ENCODE measurements at places on chromosomes 7 and 10.
A peak's percentile ranks its signal among the peaks of the same experiment; 100 is the strongest.

- DNase-seq, result no peak
Measured at GRCh38 chr10:14016011-14016536, 314.6 kb downstream of the FRMD4A start.

- no peak for DNase-seq
Measured at GRCh38 chr10:123472606-123473005, 193.5 kb upstream of the GPR26 start.

DNA sequence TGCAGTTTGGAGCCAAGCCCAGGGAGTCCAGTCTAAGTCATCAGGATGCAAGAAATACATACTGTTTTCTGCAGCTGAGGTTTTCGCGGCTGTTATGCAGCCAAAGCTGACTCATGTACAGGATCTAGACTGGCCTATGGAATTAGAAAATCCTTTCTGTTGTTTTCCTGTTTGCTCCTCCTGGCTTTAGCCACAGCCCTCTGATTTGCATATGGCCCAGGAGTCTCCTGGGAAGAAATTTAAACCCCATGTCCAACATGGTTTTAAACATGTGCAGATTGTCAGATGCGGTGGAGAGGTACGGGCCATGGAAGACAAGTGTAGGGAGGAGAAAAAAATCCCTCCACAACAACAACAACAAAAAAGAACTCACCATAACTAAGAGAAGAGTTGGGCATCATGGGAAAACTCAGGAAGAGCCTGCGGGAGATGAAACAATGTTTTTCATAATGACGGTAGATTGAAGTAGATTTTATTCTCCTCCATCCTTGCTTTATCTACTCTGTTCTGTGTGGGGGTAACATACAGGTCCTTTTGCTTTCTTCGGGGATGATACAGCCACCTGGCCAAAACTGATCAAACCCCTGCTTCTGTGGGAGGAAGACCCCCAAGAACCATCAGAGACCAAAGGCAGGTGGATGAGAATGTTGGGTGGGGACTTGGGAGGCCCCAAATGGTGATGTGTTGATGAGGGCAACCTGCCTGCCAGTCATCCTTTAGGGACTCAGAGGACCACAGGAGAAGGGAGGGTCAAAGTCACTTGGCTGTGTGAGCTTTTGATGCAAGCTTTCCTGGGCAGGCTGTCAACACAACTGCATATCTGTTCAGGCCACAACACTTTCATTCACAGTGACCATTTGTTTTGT, 29.8 kb upstream of the GNA12 start:
- DNase-seq, result no peak

DNA sequence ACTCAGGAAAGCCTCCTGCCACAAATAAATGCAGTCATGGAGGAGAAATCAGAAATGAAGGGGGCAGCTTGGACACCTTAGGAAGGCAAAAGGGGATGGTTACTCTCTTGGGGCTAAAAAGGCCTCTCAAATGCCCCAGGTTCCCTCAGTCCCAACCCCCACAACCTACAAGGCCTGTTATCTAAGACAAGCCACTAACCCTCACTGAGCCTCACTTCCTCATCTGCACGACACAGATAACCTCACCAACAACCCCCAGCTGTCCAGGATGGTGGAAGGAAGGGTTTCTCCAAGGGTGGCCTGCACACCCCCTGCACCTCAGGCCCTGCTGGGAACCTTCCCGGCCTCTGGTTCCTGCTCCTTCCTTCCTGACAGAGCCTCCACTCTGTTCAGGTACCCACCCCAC, 29.2 kb downstream of the SORBS1 start:
- DNase-seq, result peak; percentile 96

DNA sequence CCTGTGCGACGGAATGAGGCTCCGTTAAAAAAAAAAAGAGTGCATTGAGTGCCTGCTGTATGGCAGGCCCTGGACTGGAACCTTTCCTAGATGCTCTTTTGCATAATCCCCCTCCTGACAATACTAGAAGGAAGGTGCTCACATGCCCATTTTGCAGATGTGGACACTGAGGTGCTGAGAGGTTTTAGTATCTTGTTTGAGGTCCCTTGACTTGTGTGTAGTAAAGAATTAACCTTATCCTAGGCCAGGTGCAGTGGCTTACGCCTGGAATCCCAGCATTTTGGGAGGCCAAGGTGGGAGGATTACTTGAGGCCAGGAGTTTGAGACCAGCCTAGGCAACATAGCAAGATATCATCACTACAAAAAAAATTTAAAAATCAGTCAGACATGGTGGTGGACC, 46.6 kb downstream of the TMEM130 start:
- no peak for DNase-seq

DNA sequence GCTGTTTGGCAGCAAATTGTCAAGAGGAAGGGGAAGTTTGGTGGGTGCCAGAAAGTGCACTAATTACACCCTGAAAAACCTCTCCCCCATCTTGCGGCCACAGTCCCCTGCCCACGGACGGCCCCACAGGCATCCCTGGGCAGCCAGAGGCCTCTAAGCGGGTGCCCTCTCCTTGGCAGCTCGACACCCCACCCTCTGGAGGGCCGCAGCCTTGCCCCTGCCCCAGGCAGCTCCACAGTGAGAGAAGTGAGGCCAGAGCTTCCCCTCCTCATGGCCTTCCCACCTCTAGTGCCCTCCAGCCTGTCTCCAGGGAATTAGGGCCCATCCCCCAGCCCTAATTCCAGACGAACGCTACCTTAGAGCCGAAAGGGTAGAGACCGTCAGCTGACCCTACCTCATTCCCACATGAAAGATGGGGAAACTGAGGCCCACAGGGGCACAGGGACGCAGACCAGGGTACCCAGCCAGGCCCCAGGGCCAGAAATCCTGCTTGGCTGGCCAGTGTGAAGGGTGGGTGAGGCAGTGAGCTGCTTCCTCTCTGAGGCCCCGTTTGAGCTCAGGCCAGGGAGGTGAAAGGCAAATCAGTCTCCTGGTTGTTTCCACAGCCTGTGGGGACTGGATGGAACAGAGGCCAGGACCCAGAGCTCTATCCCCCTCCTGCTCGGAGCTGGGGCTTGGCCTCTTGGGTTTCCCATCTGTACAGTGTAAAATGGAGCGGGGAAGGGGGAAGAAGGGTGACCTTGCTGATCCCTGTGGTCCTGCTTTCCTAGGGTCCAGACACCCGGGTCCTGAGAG, 10.0 kb downstream of the ZCCHC24 start:
- no peak for DNase-seq

DNA sequence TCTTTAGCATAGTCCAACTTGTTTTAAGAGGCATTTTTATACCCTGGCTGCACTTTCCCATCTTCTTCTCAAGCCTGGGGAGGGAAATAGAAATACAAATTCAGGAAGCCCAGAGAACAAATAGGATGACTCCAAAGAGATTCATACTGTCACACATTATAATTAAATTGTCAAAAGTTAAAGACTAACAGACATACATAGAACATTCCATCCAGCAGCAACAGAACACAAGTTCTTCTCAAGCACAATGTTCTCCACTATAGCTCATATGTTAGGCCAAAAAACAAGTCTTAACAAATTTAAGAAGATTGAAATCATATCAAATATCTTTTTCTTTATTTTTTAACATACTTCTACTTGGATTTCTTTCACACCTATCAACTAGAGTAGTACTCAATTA, 75.7 kb downstream of the ANKRD7 start:
- DNase-seq, result no peak
